GM23338 (cell line): ENCODE measurements at places on chromosomes 2 and 18.
A peak's percentile ranks its signal among the peaks of the same experiment; 100 is the strongest.

DNA sequence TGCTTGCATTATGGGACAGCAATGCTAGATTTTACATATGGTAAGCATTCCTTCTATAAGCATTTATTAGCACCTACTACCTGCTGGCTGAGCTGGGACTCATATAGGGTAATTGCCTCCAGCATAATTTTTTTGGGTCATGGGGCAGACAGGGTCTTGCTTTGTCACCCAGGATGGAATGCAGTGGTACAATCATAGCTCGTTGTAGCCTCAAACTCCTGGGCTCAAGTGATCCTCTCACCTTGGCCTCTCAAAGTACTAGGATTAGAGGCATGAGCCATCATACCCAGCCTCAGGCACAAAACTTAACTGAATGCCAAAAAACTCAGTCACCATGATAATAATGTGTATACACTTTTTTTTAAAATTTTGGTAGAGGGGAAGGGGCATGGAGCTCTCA lies 35.3 kb downstream of the TMEM237 start:
- no peaks in the 10 kb centered on the region for H3K4me1 ChIP-seq
- DNase-seq, result no peak
- no peak overlapping the region for H3K27ac ChIP-seq

DNA sequence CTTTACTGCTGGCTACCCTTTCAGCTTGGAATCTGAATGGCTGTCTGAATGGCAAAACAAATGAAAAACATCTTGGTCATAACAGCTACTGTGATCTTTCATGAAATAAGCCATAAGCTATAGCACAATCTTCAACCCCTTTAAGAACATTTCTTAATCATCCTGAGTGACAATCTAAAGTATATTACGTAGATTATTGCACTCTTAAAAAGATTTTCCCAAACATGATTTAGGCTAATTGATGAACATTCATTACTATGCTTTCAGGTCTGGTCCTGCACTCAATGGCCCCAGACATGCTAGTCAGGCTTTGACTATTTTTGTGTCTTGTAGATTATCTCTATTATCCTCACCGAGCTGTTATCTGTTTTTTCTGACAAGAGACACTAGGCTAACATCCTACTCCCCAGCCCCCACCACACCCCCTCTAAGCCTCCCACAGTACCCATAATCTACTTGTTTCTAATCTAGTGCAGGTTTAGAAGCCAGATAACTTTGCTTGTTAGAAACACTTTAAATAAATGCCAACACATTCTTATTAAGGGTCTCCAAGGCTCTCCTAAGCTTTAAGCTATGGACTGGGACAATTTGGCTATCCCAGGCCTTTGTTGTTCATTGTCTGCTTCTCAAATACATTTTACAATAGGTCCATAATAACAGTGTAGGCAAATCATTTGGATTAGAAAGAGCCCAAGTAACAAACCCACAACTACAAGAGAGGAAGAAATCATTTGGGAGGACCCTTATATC lies 4.2 kb downstream of the SMAD2 start:
- no peaks in the 10 kb centered on the region for H3K27me3 ChIP-seq
- H3K4me3 ChIP-seq, result peak overlapping the region; percentile 20
- H3K36me3 ChIP-seq, result no peaks in the 10 kb centered on the region
- H3K27ac ChIP-seq, result no peak overlapping the region
- H3K4me1 ChIP-seq, result peaks cover 73% of the 10 kb centered on the region

DNA sequence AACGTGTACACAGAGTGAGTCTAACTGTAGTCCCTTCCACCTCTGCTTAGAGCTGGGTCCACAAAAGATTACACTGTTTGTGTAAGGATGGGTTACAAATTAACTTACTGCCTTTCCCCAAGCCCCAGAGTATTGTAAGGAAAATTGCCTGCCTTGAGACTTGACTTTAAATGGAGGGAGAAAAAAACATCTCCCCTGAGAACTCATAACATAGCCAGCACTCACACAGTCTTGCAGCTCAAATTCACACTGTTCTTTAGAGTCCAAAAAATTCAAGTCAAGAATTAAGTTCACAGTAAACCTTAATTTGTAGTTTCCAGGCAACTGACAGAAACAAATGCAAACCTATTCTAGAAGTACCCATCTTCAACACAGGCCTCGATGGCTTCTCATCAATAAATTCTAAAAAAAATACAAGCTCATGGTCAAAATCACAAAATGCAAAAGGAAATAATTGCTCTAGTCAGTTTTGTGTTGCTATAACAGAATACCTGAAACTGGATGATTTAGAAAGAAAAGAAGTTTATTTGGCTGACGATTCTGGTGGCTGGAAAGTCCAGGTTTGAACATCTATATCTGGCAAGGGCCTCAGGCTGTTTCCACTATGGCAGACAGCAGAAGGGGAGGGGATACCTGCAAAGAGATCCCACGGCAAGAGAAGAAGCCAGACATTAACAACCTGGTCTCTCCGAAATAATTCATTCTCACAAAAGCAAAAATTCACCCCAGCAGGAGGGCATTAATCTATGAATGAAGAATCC lies 34.6 kb upstream of the TMEM17 start:
- no peaks in the 10 kb centered on the region for H3K36me3 ChIP-seq
- no peaks in the 10 kb centered on the region for H3K27me3 ChIP-seq

DNA sequence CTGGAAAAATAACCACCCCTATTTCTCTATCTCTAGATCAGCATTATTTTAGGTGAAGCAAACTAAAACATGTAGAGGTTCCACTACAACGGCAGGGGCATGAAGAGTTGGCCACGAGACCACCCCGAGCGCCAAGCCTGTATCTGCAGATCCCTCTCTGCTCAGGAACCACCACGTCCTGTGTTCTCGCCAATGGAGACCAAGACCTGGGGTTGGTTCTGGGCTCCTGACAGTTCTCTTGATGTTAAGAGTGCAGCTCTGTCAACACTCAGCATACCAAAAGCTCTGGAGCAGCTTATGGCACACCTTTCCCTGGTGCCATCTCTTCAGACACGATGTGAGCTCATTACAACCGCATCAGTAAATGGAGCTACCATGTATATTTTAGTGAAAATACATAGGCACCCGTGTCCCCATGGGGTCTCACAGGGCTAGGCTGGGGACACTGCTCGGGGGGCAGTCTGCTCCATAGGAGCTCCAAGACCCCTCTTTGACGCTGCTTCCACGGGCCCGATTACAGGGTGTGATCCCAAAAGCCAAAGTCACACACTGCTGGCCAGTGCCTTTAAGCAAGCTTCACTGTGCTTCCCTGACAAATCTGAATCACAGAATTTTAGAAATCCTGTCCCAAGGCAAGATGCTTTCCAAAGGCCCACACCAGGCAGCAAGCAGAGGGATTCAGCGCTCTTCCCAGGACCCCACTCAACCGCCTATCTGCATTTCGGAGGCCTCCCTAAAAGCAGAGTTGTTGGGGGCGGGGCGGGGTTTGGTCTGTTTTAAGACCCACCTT lies 72.2 kb downstream of the EMILIN2 start:
- no peaks in the 10 kb centered on the region for H3K27me3 ChIP-seq
- no peak overlapping the region for H3K4me3 ChIP-seq
- no peak for DNase-seq
- peaks cover 13% of the 10 kb centered on the region for H3K4me1 ChIP-seq
- no peaks in the 10 kb centered on the region; the same call in 1 of the 2 replicates for H3K36me3 ChIP-seq

GRCh38 chr18:67728364-67728763 lies 211.8 kb upstream of the DSEL start:
- H3K4me3 ChIP-seq, result no peak overlapping the region
- no peaks in the 10 kb centered on the region for H3K27me3 ChIP-seq
- H3K27ac ChIP-seq, result no peak overlapping the region
- H3K4me1 ChIP-seq, result no peaks in the 10 kb centered on the region
- DNase-seq, result no peak

GRCh38 chr2:231343006-231343710 lies 52.4 kb upstream of the B3GNT7 start:
- H3K27ac ChIP-seq, result 0 out of 2 replicates have a peak overlapping the region, but pooled peaks have one; percentile 33
- peaks cover 5% of the 10 kb centered on the region; the same call in 1 of the 2 replicates for H3K4me1 ChIP-seq
- H3K36me3 ChIP-seq, result no peaks in the 10 kb centered on the region
- no peak for DNase-seq
- no peaks in the 10 kb centered on the region for H3K27me3 ChIP-seq
- H3K4me3 ChIP-seq, result no peak overlapping the region

DNA sequence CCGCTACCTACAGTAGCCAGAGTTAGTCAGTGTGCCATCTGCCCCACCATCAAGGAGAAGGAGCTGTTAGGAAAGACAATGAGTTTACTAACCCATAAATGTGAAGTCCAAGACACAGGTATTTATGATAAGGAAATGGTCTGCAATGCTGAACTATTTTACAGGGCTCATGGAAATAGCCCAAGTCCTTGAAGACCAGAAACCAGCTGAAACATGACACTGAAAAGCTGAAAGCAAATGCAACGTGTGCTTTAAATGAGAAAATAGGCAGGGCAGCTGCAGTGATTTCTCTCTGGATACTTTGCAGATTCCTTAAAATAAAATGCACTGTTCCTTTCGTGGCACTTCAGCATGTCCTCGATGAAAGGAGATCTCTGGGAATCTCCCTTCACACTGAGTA lies 256.4 kb upstream of the TCF4 start:
- no peaks in the 10 kb centered on the region for H3K4me1 ChIP-seq
- H3K4me3 ChIP-seq, result no peak overlapping the region
- H3K27me3 ChIP-seq, result no peaks in the 10 kb centered on the region
- H3K27ac ChIP-seq, result no peak overlapping the region
- no peaks in the 10 kb centered on the region for H3K36me3 ChIP-seq
- DNase-seq, result no peak

- H3K36me3 ChIP-seq, result no peaks in the 10 kb centered on the region
- no peak overlapping the region for H3K4me3 ChIP-seq
- no peak for DNase-seq
Observed at GRCh38 chr18:48621815-48622555, 83.2 kb downstream of the CTIF start.
